ENCODE measurements at places on chromosomes 1 and 21.

DNA sequence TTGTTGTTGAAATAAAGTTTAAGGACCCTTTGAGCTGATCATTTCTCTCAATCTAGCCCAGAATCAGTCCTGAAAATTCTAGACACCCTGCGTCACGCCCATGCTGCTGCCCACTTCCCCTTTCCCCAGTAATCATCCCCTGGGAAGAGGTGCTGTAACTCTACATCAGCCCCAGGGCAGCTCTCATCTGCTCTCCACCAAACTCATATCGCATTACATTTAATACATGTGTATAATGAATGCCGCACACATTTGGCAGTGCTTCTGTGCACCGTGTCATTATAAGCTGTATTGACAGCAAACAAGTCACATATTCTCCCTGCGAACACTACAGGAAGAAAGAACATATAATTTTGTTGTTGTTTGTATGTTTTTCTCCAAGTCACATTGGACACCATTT, 539.7 kb upstream of the DAB1 start:
- DNase-seq, result no peak

DNA sequence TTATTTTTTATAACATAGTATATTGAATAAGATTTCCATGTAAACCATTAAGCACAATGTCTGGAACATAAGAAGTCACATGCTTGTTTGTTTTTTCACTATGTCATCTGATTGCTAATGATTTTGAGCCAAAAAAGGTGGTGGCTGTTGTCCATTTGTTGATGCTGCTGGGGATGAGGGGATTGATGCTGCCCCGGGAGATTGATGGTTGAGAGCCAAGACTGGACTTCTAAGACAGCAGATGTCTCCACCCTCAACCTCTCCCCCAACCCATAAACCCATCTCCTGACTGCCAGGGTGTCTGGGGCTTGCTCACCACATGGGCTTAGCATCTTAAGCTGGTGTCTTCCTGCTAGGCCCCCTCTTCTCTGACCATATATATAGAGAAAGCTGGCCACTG, 35.8 kb upstream of the CD34 start:
- no peak for DNase-seq

DNA sequence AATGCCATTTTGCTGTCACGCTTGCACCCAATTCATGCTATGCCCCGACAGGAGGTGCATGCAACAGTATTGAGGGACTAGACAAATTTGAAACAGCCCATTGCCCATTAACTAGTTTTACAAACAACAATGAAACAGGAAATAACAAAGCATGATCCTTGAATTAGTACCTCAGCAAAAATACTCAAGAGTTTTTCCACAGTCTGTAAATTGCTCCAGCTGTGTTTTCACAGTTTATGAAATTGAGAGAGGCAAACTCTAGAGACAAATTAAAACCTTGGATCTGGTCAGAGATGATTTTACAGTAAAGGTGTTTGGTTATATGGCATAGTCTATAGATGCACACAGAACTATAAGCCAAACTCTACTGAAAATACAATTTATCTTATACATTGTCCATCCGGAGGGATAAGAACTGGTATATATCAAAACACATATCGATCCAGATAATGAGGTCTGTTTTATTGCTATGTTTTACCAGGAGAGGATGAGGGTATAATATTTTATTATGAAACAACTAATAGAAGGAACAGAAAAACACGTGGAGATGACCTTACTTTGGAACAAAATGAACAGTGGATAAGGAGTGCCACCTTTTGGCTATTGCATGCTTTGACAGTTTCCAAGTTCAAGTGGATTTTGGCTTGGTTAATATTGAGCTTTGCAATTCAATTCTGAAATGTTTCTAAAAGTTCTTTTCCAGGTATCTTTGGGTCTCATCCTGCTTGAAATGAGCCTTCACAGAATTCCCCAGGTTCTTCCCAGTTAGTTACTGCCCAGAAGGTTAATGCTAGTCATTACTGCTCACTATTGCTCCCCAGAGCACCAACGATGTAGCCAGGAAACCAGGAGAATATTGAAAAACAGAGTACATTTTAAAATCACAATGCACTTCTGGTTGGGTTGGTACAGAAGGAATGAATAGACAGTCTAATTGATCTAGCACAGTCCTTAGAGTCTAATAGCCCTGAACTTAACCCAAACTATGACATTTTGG, 45.7 kb downstream of the ZC3H11B start:
- no peak for DNase-seq

- DNase-seq, result no peak
Observed at GRCh38 chr1:90707363-90707710, 9.8 kb downstream of the BARHL2 start.

GRCh38 chr1:8970870-8971337, 25.2 kb downstream of the CA6 start:
- DNase-seq, result peak; percentile 52

DNA sequence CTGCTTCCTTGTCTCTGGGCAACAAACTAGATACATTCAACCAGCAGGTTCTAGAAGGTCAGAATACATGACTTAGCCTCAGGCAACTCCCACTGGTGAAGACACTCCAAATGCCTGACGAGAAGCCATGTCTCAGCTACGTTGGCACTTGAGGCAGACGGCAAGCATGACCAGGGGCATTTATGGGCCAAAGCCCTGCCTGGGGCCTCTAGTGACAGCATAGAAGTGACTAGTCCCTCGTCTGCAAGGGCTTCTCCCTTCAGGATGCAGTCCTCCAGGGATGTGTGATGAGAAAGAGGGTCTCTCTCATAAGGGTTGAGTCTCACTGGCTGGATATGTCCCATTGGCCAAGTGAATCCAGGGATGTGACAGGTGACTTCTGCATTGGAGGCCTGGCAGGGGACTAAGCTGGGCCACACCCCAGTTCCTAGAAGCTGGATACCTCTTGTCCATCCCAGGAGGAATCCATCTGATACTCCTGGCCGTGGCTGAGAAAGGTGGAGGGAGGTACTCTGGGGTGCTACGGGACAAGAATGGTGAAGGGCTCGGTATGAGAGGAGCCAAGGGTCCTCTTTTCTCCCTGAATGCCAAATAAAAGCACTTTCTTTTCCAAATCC, 148.6 kb upstream of the HMGB4 start:
- DNase-seq, result no peak

GRCh38 chr1:223844787-223845036, 1.0 kb downstream of the TP53BP2 start:
- peak; percentile 40 for DNase-seq

- peak; percentile 61 for DNase-seq
Observed at GRCh38 chr1:160261556-160261892, 825 bp downstream of the DCAF8 start.

DNA sequence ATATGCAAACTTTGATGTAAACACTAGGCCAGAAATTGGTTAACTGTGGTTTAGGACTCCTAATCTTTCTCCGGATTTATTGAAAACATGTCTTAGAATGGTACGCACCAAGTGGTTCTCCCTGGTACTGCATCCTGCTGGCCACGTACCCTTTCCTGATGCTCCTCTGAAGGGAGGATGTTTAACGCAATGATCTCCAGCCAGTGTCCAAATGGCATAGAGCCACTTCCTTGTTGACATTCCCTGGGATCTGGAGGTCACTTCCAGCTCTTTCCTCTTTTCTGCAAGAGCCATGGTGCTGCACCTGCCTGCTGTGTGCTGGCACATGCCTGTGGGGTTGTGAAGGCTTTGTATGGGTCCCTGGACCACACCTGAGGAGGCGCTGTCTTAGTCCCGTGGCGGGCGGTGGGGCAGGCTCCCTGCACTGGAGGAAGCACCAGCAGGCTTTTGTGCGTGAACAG, 53.9 kb downstream of the GALNT2 start:
- DNase-seq, result no peak

GRCh38 chr1:73066866-73067265, 784.5 kb upstream of the NEGR1 start:
- DNase-seq, result no peak

- peak; percentile 11 for DNase-seq
Observed at GRCh38 chr1:224851210-224851847, 78.1 kb upstream of the DNAH14 start.

DNA sequence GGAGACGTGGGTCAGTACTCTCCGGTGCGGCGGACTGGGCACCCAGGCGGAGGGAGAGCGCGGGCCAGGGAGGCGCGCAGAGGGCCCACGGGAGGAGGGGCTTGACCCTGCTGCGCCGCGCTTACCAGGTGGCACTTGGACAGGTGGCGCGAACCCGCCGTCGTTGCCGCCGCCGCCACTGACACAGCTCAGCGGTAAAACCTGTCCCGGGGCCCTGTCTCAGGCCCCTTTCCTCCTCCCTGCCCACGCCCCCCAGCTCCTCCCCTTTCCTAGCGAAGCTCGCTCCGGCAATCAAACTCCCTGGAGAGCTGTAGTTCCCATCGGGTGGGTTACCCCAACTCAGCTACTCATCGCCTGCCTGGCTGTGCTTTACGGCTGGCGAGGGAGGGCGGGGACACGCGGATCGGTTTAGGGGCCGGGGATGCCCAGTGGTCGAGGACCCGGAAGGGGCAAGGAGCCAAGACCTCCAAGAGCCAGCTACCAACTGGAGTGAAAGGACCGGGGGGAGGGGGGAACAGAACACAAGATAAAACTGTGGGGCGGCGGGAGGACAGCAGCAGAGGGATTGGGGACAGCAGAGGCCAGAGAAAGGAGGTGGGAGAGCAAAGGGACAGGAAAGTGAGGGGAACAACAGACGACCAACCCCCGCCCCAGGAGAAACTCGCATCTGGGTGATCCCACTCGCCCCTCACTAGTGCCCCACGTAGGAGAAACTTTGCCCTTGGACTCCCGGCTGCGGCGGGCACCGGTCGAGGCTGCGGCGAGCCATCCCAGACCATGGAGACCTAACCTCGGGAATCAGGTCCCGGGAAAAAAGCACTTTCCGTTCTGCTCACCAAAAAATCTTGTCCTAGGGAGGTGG, 2.9 kb downstream of the GFI1 start:
- peak; percentile 73 for DNase-seq

DNA sequence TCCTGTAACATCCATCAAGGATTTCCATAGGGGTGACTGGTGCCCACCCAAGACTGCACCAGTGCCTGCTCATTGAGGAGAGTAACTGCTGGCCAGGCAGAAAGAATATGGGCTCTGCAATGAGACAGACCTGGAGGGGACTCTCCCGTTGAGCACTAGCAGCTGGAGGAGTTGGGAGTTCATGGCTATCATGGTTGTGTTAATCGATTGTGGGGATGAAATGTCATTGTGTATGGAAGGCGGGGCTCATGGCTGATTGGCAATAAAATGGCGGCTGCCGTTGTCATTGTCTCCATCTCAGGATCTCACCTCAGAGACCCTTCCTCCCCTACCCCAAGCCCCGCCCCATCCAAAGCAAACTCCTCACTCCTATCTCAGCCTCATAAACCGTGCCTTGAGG, 3.9 kb downstream of the TMEM125 start:
- no peak for DNase-seq

DNA sequence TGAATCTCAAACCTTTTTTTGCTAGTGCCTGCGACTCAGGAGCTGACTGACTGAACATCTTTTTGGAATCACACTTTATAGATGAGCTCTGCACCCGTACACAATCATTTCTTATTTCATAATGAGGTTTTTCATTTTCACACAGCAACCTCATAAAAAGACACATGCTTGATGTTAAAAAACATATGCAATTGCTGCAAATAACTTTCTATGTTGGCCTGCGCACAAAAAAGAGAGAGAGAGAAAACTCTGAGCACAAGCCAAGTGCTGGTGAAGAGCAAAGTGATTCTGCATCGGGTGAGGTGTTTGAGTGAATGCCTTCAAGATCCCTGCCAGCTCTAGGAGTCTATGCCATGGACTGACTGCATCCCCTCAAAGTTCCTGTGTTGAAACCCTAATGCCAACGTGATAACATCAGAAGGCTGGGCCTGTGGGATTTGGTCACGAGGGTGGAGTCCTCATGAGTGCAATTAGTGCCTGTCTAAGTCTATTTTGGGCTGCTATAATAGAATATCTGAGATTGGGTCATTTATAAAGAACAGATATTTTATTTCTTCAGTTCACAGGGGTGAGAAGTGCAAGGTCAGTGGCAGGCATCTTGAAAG, 36.6 kb downstream of the C1orf87 start:
- no peak for DNase-seq

DNA sequence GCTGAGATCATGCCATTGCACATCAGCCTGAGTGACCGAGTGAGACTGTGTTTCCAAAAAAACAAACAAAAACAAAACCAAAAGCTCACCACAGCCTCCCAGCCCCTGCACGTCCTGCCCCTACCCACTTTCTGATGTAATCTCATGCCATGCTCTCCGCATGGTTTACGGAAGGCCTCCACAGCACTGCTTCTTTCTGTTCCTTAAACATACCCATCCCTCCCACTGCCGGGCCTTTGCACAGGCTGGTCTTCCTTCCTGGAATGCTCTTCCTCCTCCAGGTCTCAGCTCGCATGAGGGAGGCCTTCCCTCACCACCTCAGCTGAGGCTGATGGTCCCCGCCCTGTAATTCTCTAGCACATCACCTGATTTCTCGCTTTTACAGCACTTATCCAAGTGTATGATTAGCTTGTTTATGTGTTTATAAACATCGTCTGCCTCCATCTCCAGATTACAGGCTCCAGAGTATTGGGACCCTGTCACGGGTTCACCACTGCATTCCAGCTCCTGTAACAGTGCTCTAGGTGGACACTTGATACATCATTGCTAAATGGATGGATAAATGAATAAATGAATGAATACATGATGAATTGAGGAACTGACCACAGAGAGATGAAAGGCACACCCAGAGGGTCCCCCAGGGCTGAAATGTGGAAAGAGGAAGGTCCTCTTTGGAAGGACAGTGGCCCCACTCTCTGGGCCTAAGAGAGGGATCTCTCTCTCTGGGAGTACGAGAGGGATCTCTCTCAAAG, 22.1 kb downstream of the TCEA3 start:
- no peak for DNase-seq

DNA sequence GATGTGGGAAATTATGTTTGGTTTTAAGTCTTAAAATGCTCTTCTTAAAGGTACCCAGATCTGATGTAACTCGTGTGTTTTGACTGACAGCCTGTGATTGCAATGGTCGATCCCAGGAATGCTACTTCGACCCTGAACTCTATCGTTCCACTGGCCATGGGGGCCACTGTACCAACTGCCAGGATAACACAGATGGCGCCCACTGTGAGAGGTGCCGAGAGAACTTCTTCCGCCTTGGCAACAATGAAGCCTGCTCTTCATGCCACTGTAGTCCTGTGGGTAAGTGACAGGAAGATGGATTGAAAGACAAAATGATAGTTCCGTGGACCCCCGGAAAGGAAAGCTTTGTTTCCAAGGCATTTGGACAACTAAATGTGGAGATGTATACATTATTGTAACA, 71.6 kb upstream of the LAMC2 start:
- DNase-seq, result no peak

DNA sequence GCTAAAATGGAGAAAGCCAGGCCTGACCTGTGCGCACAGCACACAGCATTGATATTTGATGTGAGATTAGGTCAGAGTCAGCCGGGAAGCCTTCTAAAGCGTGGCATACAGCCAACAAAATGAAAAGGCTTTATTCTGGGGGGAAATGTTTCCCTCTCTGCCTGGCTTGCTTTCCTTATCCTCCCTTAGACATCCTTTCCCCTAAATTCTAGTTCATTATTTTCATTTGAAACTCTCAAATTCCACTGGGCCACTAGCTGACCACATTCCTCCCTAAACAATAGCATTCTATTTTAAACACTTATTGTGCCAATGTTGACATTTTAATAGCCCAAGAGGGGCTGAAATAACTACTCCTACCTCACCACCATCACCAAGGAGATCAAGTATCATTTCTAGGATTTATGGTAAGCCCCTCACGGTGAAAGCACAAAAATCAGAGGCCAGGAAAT, 49.4 kb downstream of the LEPR start:
- DNase-seq, result no peak

- DNase-seq, result peak; percentile 66
Observed at GRCh38 chr1:109263597-109264378, 14.4 kb downstream of the CELSR2 start.
